ENCODE measurements at places on chromosomes 1 and 21.

DNA sequence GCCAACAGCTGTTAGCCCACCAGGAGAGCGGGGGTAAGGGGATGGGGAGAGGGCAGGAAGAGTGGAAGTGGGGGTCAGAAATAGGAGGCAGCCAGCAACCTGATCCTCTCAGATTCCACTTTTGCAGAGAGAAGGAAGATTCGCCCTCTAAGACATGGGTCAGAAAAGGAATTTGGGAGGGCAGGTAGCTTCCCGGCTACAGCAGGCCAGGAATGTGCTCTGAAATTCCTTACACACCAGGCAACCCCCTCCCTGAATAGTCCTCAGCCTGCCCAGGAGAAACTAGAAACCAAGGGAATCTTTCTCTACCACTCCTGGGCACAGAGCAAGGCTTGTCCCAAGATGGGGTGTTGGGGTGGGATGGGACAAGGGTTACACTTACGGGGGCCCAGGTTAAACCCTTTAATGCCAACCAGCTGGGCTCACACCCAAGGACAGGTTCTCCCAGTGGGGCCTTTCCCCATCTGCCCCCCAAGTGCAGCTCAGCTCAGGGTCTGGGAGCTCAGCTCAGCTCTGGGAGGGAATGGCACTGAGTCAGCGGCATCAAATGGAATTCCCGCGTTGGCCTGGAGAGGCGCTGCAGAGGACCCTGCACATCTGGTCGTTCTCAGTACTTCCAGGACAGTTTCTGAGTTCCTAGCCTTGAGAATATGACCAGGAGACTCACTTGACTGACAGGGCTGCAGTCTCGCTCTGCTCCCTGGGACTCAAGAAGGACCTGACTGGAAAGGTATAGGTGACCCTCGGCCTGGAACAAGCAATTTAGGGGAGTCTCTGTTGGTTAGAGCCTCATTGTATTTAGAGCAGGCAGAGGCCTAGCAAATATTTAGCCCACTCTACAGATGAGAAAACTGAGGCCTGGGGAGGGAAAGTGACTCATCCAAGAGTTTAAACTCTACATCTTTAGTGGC is 761 bp downstream of the TNNT2 start:
- DNase-seq = peak; percentile 64

- DNase-seq = no peak
Observed at GRCh38 chr1:219209578-219209977, 35.9 kb downstream of the LYPLAL1 start.

GRCh38 chr1:178371933-178372388 is 124.8 kb downstream of the CLEC20A start:
- DNase-seq = no peak

DNA sequence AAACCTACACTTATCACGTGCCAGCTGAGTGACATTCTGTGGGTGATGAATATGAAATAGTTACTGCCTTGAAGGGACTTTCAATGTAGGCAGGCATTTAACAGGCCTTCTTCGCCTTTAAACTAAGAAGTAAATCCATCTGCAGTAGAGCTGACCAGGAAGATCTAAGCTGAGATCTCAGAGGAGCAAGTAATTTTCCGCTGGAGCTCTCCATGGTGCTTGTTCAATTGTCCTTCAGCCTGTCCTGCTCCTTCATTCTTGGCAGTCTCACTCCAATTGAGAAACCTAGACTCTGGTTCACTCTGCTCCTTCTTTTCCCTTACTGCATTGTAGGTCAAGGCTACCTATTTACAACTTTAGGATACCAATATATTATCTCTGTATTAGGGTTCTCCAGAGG is 183.5 kb downstream of the HMCN1 start:
- no peak for DNase-seq

DNA sequence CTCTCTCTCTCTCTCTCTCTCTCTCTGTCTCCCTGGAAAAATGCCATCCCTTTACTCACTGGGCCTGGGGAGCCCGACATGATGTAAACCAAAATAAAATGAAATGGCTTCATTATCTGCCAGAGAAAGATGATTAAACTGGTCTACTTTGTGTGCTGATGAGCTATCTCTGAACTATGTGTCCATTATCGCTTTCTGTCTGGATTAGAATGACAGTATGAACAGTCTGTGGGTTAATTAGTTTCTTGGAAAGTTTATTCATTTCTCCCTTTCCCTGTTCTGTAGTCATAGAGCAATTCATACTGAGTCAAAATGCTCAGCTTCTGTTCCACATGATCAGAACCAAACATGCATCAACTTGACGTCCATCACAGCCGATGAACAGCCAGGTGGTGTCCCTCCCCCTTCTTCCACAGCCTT is 72.4 kb upstream of the KCND3 start:
- no peak for DNase-seq

- DNase-seq = no peak
Observed at GRCh38 chr1:200338451-200338850, 71.4 kb downstream of the ZNF281 start.

Data from Calu3 (cell line).